Epithelial cell of esophagus (primary cell): ENCODE measurements at places on chromosomes 6 and 20.

DNA sequence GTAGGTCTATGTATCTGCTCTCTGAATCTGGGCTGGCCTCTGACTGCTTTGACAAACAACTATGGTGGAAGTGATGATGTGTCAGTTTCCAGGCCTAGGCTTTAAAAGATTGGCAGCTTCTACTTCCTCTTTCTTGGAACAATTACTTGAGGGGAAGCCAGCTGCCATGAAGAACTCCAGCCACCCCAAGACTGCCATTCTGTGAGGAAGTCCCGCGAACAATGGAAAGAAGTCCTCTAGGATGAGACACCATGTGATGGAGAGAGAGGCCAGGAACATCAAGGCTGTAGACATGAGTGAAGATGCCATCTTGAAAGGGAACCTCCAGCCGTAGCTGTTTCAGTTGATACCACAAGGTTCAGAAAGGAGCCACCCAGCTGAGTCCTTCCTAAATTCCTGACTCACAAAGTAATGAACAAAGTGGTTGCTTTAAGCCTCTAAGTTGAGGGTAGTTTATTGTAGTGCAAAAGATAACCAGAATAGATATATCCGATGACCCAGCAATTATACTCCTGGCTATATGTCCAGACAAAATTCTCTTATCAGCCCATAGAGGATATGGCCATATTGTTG, 15.3 kb upstream of the TCF15 start:
- no peak for DNase-seq

DNA sequence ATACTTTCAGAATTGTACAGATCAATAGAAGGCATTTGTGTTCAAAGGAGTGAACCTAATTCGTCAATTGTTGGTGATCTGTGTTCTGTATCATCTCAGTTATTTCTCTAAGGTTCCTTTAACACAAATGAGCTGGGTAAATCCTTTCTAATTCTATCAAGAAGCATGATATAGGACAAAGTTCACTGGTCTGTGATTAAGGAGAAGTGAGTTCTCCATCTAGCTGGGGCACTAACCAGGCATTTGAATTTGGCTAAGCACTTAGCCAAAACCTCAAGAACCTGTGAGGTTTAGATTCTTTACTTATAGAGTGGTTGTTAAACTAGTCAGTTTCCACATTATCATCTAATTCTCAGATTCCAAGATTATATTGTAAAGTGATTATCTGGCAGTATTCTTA, 50.3 kb downstream of the DOP1A start:
- no peak for DNase-seq

DNA sequence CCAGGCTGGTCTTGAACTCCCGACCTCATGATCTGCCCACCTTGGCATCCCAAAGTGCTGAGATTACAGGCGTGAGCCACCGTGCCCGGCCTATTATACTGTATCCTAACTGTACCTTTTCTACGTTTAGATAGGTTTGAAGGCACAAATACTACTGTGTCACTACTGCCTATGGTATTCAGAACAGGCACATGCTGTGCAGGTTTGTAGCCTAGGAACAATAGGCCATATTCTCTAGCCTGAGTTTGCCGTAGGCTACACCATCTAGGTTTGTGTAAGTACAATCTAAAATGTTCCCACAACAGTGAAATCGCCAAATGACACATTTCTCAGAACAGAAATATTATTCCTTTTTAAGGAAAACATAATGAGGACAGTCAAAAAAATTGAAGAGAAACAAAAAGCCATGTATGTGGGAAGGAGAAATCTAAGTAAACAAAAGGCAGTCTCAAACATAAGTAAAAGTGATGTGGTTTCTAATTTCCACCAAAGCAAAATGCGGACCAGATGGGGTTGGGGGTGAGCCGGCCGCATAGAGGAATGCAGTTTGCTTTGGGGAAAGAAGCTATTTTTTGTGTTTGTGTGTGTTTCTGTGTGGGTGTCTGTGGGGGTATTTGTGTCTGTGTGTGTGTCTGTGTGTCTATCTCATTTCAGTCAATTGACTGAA, 192.6 kb upstream of the SALL4 start:
- DNase-seq = no peak

GRCh38 chr6:137316626-137317025, 97.4 kb upstream of the IFNGR1 start:
- no peak for DNase-seq

DNA sequence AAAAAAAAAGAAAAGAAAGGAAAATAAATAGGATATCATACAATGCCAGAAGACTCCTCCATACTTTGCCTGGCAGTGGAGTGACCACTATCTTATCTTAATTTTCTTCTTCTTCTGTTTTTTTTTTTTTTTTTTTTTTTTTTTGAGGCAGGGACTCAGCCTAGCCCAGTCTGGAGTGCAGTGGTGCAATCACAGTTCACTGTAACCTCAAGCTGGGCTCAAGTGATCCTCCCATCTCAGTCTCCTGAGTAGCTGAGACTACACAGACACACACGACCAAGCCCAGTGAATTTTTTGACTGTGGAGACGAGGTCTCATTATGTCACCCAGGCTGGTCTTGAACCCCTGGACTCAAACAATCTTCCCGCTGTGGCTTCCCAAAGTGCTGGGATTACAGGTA, 17.1 kb upstream of the MMP9 start:
- no peak for DNase-seq

GRCh38 chr6:45951321-45952167, 64.1 kb downstream of the CLIC5 start:
- DNase-seq = no peak

DNA sequence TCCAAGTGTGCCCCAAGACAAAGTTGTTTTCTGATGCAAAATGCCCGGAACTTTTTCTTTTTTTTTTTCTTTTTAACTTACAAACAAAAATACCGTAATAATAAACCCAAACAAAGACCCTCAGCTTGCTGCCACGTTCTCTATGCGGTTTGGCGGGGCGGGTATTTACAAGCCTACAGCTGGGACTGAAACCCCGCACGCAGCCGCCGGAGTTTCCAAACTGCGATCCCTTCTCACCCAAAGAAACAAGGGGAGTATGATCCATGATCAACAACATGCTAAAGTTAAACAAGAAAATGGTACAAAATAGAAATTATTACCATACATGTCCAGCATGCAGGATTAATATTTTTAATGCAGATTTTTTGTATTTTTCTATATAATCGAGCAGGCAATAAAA, 2.1 kb downstream of the MAFB start:
- no peak for DNase-seq

GRCh38 chr20:39338469-39339376, 376.6 kb downstream of the DHX35 start:
- no peak for DNase-seq

- DNase-seq = no peak
Observed at GRCh38 chr6:39080246-39080875, 31.8 kb downstream of the GLP1R start.

DNA sequence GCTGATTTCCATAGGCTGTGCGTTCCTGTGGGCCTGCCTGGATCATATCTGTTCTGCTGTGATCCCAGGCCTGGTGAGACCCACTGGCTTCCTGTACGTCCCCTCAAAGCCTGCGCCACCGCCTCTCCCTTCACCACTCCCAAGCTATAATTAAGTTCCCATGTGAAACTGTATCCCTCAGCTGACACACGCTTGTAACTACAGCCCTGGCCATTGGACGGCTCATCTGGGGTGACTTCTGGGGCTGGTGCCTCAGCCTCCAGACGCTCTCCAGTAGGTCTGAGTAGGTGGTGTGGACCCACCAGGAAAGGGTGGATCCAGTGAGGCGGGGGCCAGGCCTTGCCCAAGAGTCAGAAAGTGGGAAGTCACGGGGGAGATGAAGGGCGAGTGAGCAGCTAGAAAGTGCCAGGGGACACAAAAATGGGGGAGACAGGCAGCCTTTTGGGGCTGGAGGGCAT, 21.0 kb downstream of the PPARD start:
- no peak for DNase-seq

DNA sequence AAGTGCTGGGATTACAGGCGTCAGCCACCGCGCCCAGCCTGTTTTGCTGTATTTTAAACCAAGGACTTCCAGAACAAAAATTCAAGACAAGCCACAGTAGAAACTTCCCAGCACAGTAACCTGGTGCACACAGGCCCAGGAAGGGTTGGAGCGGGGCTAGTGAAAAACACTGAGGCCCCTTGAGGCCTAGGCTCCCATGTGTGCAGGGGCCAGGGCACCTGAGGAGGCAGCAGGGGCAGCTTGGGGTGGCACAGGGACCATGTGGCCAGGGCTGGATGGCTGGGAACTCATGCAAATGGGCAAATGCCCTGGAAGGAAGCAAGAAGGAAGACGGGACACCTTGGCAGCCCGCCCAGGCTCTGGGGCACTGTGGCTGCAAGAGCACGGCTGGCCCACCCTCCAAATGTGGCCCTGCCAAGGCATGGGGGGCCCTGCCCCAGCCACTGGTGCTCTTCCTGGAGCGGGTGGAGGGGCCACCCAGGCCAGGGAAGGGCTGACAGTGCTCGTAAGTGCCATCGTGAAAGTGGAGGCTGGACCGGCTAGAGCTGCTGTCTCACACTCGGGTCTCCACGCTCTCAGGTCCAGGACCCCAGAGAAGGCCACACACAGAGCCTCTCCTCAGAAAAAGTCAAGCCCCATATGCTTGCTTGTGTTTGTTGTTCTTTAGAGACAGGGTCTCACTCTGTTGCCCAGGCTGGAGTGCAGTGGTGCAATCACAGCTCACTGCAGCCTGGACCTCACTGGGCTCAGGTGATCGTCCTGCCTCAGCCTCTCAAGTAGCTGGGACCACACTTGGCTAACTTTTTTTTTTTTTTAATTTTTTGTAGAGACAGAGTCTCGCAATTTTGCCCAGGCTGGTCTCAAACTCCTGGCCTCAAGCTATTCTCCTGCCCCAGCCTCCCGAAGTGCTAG, 10.3 kb downstream of the SLC2A4RG start:
- DNase-seq = no peak

DNA sequence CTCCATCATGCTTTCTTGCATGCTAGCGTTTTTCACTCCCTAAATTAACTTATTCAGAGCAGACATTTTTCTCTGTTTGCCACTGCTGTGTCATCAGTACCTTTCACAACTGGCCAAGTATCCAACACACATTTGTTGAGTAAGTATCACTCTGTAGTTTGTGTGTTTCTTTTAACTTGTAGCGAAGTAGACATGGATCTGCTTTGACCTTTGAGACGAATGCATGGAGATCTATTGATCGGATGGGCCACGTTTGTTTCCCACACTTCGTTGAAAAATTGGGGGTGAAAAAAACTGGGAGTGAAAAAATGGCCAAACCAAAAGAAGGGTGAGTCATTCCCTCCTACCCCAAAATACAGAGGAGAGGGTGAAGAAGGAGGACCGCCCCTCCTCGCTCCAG, 12.9 kb upstream of the SLC9A8 start:
- no peak for DNase-seq

- no peak for DNase-seq
Observed at GRCh38 chr20:33636776-33637175, 25.4 kb upstream of the C20orf144 start.

DNA sequence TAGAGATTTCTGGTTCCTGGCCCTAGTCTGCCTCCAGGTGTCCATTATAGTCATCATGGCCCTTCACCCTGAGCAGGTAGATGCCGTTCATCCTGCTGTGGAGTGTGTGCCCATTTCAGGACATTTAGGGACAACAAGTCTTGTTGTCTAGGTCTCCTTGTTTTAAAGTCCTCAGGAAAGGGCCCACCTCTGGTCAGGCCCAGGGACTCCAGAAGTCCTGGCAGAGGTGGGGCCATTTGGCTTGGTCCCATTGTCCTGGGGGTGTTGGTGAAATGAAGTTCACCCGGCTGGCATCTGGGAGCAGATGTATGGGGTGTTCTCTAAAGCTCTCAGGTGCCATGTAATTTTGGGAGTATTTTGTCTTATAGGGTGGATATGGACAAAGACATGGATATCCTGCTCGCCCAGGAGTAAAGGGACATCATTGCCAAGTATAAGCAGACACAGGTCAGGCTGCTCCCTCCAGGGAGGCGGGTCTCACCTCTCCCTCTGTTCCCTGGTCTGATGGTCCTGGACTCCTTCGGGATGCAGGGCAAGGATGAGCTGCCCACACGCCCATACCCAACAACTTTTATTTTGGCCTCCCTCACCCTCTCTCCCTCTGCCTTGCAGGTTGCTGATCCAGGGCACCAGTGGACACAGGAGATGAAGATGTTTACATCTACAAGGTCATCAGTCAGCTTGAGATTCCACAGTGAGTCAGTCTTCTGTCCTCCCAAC, 31.7 kb upstream of the MAS1L start:
- DNase-seq = no peak

DNA sequence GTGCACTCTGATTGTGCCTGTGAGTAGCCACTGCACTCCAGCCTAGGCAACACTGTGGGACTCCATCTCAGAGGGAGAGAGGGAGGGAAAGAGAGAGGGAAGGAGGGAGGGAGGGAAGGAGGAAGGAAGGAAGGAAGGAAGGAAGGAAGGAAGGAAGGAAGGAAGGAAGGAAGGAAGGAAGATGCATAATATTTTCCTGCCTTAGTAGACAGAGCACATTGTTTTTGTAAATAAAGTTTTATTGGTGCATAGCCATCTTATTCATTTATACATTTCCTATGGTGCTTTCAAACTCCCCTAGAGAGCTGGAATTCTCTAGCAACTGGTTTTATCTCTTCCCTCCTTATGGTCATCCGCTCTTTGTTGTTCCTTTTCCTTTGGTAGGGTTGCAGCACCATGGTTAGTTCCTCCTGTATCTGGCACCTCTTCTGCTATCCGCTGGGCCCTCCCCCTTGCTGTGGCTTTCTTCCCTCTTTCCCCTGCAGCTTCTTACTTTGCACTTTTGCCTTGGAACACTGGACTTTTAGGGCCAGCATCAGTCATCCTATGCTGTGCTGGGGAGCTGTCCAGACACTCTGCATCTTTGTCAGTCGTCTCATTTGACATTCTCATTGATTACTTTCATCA, 20.2 kb downstream of the GPR6 start:
- DNase-seq = peak; percentile 5

DNA sequence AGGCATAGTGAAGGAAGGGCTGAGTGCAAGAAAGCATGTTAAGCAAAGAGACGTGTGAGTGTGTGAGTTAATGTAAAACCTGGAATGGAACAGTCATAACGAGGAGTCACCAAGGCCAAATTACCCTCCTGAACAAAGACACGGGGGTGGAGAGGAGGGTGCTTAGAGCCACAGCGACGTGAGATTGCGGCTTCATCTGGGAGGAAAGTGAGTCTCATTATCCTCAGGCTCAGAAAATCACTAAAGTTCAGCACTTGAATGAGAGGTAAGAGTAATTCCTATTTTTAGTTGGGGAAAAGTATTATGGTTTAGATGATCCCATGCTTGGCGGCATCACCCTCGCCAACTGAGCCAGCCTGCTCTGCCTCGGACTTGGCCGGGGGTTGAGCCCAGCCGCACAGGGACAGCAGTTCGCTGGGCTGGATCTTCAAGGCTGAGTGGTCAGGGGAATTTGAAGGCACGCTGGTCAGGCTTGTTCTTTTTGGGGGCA, 136.6 kb downstream of the DTNBP1 start:
- DNase-seq = no peak
